ENCODE measurements at places on chromosomes 12 and 14. TPM values are rescaled to one million over a fixed set of nuclear protein-coding genes. Genes with fewer than 3 reads are reported as not detected.

The LAG3 gene
- 1.7 TPM for total RNA-seq

DNA sequence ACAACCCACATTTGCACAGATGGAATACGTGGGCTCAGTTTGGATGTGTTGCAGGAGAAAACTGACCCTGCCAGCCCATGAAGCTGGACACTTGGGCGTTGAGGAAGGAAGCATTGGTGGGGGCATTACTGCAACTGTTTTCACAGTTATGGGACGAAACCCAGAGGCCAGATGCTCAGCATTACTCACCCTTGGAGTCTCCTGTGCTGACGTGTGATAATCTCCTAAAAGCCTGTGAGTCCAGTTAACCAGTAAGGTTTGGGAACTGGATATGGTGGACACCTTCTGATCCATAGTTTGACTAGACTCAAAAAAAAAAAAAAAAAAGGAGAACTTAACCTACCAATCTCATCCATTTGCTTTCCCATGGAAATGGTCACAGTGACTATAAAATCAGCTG is 52.8 kb upstream of the EGLN3 start:
- DNase-seq: peak; percentile 61

- no peak for DNase-seq
Observed at GRCh38 chr12:108495054-108495453, 20.0 kb upstream of the FICD start.

GRCh38 chr12:91774434-91774921 is 371.2 kb downstream of the BTG1 start:
- DNase-seq: peak; percentile 93

- no peak for DNase-seq
Observed at GRCh38 chr14:60014402-60014801, 77.3 kb upstream of the PCNX4 start.

GRCh38 chr12:41653386-41654326 is 465.5 kb downstream of the PDZRN4 start:
- DNase-seq: no peak

- no peak for DNase-seq
Observed at GRCh38 chr12:53825246-53826081, 73.7 kb upstream of the CISTR start.

- DNase-seq: no peak
Observed at GRCh38 chr14:92963301-92964123, 40.6 kb downstream of the CHGA start.

GRCh38 chr12:16072678-16073077 is 161.5 kb downstream of the DERA start:
- no peak for DNase-seq

- DNase-seq: no peak
Observed at GRCh38 chr14:95885866-95886265, 9.2 kb downstream of the TUNAR start.

DNA sequence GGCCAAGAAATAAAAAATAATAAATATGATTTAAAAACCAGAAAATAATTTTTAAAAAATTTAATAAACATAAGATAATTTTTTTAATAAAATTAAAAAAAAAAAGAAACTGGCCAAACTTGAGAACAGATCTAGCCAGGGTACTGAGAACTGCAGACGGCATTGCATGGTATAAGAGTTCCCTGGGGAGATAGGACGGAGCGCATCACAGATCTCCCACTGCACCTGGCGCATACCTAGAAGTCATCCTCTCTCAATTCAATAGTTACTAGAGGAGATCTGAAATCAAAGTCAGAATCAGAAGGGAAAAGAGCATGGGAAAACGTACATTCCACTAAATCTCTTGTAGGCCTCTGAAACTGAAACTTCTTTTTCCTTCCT is 58.9 kb upstream of the BCL2L14 start:
- no peak for DNase-seq

DNA sequence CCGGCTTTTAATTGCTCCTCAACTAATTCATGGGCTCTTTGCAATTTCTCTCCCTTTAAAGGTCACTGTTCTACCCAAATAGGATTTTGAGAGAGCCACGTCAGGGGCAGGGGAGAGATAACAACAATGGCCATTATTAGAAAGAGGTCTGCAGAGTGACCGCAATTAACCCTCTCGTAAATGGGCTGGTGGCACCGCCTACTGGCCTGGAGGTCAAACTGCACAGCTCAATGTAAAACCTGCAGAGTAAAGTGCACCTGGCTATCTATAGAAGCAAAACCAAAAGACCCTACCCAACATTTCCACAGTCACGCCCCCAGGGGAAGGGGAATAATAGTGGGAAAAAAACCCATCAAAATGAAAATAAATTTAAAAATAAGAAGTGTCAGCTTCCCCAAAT is 21.6 kb upstream of the CLEC4E start:
- no peak for DNase-seq

DNA sequence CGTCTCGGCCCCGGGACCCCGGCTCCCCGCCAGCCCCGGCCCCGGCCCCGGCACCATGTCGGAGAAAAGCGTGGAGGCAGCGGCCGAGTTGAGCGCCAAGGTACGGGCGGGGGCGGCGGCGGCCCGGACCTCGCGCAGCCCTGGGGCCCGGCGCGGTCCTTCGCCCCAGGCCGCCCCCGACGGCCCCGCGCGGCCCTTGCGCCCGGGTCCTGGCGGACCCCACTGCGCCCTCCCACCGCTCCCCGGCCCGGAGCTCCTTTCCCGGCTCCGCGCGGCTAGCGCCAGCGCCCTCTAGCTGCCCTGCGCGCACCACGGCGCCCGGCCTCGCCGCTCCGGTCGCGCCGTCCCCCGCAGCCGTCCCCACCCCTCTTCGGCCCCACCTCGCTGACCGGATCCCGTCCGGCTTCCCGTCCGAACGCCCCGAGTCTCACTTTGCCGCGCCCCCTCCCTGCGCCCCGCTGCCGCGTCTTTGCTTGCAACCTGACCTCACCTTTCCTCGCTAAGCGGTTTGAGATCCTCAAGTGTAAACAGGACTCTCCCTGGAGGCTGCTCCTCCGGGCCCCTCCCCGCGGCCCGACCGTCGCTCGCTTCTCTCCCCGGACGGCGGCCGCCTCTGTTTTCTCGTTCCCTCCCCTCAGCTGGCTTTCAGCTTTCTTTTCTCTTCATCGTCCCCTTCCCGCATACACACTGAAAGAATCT is 637 bp downstream of the PTMS start:
- DNase-seq: peak; percentile 81

- no peak for DNase-seq
Observed at GRCh38 chr12:47739979-47740378, 14.7 kb upstream of the ENDOU start.

GRCh38 chr14:20609215-20610001 is 18.2 kb upstream of the RNASE12 start:
- DNase-seq: peak; percentile 95

DNA sequence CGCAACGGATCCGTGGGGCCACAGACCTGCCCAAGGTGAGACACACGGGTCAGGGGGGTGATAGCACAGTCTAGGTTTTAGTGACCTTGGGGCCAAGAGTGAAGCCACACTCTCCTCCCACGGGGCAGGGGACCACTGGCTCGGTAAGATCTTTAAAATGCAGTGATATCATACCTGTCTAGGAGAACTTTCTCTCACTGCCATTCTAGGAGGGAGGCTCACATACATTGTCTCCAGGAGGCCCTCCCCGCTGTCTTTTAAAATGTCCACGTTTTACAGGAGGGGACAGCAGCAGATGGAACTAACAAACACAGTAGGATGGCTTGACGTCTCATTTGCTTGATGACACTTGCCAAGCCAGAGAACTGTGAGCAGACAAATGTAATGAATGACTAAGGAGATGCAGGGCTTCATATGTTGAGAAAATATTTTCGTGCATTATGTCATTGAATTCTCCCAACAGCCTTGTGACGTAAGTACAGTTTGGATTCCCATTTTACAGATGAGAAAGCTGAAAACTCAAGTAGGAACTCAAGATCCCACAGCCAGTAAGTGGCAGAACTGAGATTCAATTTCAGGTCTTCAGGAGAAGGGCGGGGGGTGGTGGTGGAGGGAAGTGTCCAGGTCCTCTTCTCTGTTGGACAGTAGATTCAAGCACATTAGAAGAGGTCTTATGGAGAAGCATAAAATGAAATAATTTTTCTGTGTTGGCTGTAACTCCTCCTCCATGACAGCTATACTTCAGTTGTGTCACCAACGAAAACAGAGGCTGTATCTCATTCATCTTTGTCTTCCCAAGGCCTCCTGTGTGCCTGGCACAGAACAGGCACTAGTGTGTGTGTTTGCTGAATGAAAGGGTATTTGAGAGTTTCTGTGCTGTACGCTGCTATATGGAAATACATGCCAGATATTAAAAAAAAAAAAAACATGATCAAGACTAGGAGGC is 2.1 kb downstream of the VASH1 start:
- no peak for DNase-seq

GRCh38 chr12:7013101-7013500 is 5.2 kb downstream of the LPCAT3 start:
- no peak for DNase-seq

GRCh38 chr12:9702255-9702654 is 30.6 kb downstream of the CLECL1 start:
- no peak for DNase-seq

GRCh38 chr12:112978163-112979040 is at the start of gene OAS2:
Gene OAS2, plus strand, starts transcription at chr12:112978519. Its CDS starts 90 bp downstream, at chr12:112978609.
- peak; percentile 53 for DNase-seq

- no peak for DNase-seq
Observed at GRCh38 chr12:2380946-2381345, 328.2 kb downstream of the CACNA1C start.

GRCh38 chr12:100987552-100988521 is 193.3 kb downstream of the ANO4 start:
- peak; percentile 34 for DNase-seq

The LALBA gene
- not detected for total RNA-seq

DNA sequence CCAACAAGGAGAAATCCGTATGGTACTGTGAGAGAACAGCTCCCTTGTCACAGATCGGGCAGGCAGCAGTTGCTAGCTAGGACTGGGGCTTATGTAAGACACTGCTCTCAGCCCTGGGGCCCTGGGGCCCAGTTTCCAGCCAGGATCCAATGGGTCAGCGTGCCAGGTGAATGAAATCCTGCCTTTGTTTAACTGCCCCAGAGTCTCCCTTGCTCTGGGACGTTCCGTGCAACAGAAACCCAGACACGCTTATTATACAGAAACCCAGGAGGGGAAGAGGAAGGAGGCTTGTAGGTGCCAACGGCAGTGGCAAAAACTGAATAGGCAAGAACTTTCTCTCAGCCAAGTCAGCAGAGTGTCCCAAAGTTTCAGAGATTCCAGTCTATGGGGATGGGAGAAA is 110.6 kb downstream of the DIO2 start:
- DNase-seq: no peak

GRCh38 chr14:36069535-36069900 is 107.0 kb downstream of the PTCSC3 start:
- DNase-seq: peak; percentile 10

The PRB2 gene
- not detected for total RNA-seq

DNA sequence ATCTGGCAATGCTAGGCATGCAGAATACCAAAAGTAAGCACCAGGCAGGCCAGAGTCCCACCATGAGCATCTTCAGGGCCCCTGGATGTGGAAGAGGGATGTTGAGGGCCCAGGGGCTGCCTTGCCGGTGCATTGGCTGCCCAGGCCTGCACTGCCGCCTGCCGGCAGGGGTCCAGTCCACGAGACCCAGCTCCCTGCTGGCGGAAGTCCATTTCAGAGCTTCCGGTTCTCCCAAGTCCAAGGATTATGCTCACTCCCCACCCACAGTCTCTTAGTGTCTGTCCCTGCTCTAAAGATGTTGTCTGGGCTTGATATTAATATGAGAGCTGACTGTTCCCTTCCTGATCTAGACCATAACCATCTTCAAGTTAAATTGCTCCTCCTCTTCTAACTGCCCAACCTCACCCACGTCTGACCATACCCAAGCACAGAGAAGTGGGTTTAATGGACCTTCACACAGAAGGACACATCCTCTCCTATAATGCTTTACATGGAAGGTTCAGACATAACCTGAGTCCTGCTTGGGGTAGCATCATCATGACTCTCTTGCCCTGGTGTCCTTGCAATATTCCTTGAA is 117.4 kb downstream of the DAD1 start:
- peak; percentile 53 for DNase-seq

DNA sequence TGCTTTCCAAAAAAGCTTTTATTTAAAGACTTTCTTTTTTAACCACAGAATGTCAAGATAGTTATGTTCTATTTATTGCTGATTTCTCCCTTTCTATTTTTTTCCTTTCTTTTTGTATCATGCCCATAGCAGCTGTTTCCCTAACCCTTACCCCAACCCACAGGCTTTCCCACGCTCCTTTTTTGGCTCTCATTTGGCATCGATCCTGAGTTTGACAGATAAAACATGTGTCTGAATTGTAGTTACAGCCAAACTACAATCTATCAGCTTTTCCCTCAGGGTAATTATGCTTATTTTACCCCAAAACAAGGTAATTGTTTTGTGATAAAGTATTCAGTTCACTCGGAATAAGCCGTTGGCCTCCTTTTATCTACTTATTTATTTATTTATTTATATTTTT is 46.7 kb downstream of the PDE3A start:
- DNase-seq: no peak

GRCh38 chr12:53265783-53266182 is 2.3 kb upstream of the ESPL1 start:
- DNase-seq: no peak

DNA sequence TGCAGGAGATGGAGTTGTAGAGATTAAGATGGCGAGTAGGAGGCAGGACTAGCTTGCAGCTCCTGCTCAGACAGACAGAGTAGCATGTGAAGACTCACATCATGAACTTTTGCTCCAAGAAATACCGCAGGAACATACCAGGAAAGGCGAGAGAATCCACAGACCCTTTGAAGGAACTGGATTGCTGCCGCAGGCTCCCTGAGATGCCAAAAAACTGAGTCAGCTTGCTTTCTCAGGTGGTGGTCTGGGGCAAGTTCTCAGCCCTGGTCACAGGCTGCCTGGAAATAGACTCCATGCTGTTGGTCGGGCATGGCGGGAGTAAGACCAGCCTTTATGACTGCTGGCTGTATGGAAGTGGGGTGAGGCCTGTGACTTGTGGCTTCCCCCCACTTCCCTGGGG is 163.6 kb upstream of the NAV3 start:
- DNase-seq: no peak

DNA sequence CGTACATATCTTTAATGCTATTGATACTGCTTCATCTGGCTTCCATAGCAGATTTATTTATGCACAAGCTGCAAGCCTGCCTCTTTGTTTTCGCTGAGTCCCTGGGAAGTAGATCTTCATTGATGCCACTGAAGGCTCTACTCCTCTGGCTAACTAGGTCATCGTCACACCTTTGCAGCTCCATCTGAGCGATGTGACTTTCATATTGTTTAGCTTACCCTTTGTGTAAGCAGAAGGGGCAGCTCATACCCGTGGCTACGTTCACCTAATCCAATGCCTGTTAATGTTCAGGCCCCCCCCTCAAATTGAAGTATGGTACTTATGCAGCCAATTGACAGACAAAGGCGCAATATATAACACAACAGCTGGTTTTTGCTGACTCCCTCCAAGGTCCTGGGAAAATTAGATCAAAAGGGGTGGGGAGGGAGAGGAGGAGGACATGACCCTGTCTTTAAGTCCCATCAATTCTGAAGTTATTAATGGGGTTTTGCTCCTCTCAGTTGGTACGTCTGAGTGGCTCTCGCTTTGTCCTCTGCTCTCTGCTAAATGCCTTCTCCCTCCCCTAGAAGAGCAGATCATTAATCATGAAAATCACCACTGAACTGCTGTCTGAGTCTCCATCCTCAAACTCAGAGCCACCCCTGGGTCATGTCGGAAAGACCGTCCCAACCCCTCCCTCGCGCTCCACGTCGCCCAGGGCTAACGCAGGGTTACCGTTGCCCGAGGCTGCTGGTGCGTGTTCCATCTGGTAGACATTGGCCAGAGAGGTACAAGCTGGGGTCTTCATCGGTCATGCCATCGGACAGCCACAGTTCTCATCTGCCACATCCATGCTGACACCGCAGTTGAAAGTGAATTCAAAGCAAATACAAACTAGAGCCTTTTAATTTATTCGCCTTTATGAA is 128.8 kb downstream of the ADGRD1 start:
- no peak for DNase-seq

The KRT83 gene
- total RNA-seq: not detected

GRCh38 chr14:78967111-78967809 is 797.1 kb downstream of the NRXN3 start:
- no peak for DNase-seq

Measured in umbilical cord (tissue), 2 donors.